ENCODE measurements at places on chromosomes 5 and 9.

DNA sequence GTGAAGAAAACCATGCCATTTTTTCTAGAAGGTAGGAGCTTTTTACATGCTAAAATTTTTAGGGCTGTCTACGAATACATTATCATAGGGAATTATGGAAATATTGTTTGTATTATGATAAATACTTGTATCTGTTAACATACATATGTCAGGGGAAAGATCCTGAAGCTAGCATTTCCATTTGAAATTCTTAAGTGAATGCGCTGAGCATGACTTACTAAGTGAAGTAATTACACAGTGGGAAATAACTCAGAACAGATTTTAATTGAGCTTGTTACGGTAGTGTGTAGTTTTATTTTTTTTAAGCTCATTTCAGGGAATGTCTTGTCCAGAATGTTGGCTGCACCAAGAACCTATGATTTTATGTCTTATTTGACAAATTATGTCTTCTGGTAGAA, 19.1 kb downstream of the TDRD7 start:
- no peak for DNase-seq

DNA sequence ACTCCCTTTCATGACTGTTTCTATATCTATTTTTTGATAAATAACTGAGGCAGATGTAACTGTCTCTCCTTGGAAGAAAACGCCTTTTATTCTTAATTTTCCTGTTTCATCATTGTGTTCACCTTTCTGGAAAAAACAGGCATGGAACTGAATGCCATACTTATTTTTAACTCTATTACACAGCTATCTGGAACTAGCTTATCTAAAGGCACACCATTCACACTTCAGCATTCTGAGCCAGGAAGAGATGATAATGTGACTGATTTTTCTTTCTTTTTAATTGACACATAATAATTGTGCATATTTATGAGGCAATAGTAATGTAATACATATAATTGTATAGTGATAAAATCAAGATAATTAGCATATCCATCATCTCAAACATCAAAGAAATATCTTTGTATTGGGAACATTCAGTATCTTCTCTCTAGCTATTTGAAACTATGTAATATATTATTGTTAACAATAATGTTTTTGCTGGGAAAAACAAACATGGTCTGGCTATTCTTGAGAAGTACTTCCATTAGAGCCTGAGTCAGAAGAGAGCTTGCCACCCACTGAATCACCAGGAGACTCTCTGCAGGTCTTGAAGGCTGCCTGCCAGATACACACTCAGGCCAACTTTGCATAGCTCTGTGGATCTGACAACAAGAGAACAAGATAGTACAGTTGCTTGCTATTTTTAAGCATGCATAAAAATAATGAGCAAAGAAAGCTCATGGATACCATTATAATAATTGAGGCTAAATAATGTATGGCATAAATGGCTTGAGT, 501.0 kb upstream of the EDIL3 start:
- no peak for DNase-seq

DNA sequence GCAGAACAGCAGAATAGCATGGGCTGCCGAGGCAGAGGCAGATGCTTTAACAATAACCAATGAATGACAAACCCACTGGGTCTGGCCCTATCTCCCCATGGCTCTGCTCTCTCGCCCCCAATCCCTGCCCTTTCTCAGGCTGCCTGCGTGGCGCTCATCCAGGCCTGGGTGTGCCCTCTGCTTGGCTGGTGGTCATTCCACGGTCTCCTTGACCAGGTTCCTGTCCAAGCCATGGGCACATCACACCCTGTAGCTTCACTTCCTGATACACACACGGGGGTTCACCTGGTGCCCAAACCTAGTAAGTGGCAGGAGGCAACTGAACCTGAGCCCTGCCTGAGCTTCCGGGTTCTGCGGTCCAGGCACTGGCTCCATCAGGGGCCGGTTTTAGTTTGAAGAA, 87.6 kb downstream of the DAP start:
- no peak for DNase-seq

- DNase-seq = no peak
Measured at GRCh38 chr9:22052376-22052945, 43.4 kb upstream of the CDKN2B start.

DNA sequence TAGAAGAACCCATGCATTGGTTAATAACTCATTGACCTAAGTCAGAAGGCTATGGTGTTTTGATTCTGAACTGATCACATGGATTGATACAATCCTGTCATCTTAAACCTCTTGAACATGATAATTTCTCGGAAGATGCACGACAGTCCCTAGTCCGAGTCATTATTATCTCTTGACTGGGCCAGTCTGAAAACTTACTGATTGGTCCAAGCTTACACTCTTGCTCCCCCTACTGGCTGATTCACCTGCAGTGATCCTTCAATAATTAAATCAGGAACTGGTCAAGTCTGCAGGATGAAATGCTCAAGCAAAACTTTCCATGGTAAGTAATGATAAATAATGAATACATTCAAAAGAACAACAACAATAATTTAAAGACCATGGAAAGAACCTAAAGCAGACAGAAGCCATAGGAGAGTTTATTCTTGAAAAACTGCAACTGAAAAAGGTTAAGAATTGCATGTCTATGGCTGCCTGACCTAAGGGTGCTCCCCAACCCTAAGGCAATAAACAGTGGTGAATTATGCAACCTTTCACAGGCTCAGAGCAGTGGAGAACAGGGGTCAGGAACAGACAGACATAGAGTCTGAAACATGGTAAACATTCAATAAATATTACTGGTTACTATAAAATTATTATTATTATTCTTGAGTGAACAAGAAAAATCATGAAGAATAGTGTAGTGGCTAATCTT, 79.3 kb downstream of the BRINP1 start:
- DNase-seq = peak; percentile 27

- no peak for DNase-seq
Measured at GRCh38 chr9:77917800-77918199, 113.8 kb downstream of the GNAQ start.

- peak; percentile 72 for DNase-seq
Measured at GRCh38 chr5:61330845-61331406, 1.1 kb upstream of the ZSWIM6 start.

All from stimulated activated CD8-positive, alpha-beta memory T cell treated with anti-CD3 and anti-CD28 coated beads, Interleukin-4, amount 100 ng/mL, for 48 hours (primary cell).